ENCODE measurements at places on chromosomes 12 and 14.
A peak's percentile ranks its signal among the peaks of the same experiment; 100 is the strongest.

DNA sequence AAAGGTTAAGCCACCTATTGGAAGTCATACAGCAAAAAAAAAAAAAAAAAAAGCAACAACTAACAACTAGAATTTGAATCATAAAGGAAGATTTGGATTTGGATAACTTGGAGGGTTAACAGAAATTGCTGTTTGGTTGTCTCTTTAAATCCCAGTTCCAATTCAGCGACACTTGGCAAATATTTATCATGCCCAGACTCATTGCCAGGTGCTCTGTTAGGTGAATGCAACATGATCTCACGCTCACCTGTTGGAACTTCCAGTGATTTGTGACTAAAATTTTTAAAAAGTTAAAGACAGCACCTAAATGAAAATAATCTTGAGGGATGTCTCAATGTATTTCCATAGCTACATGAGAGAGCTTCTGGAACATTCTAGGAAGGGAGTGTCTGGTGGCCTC, 103.7 kb downstream of the TBX3 start:
- DNase-seq: no peak

DNA sequence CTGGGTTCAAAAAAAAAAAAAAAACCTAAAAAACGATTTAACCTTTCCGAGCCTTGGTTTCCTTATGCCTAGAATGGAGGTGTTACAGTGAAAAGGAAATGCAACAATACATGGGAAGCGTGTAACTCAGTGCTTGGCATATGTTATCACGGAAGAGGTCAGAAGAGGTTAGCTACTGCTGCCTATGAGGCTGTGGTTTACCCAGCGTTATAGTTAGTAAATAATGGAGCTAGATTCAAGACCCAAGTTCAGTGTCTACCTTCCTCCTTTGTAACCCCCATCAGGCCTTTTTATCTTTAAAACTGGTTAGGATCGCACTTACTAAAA, 839 bp downstream of the IFT43 start:
- DNase-seq: no peak

DNA sequence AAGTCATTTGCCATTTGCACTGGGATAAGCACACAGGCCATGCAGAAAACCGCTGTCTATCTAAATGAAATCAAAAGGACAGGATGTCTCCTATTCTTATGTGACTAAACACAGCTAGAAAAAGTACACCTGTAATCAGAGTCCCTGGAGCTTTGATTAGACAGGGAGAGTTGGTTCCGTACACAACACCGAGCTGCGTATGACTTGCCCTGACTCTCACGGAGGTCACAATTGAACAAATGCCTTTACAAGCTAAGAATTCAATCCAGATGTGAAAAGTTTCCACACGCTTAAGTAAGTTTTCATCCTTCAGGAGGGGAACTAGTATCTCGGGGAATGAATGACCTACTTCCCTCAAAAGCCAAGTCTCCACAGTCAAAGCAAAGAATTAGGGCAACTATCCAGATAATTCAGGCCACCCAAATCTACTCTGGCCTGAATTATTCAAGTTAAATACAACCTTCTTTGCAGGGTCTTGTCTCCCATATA, 67.5 kb downstream of the RTN1 start:
- no peak for DNase-seq

- peak; percentile 63 for DNase-seq
Observed at GRCh38 chr12:6534945-6535696, 804 bp downstream of the GAPDH start.

- no peak for DNase-seq
Observed at GRCh38 chr12:18345021-18345735, 83.9 kb downstream of the PIK3C2G start.

DNA sequence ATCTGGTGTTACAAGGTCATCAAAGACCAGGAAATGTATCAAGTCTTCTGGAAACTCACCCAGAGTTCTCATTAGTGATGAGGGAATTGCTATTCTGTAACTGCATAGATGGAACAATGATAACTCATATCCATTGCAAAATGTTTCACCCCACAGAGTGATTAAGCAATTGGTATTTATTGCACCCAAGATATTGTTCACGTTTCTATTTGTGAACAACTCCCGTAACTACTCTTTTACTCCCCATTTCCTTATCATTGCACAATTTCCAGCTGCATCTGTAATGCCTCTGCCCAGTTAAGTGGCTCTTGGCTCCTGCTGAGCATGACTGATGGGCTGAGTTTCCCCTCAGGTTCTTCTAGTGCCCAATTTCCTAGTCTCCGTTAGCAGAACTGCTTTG, 108.7 kb upstream of the PRICKLE1 start:
- no peak for DNase-seq

DNA sequence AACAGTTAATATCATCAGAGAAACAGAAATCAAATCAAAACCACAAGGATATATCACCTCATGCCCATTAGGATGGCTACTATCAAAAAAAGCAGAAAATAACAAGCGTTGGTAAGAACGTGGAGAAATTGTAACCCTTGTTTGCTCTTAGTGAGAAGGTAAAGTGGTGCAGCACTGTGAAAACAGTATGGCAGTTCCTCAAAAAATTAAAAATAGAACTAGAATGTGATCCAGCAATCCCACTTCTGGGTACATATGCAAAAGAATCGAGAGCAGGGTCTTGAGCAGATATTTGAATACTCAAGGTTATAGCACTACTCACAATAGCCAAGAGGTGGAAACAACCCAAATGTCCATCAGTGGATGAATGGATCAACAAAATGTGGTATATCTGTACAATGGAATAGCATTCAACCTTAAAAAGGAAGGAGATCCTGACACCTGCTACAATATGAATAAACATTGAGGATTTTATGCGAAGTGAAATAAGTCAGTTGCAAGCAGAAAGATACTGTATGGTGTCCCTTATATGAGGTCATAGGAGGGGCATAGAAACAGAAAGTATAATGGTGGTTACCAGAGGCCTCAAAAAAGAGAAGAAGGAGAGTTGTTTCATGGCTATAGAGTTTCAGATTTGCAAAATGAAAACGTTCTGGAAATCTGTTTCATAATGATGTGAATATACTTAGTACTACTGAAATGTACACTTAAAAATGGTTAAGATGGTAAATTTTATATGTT, 131.0 kb upstream of the EEA1 start:
- no peak for DNase-seq

DNA sequence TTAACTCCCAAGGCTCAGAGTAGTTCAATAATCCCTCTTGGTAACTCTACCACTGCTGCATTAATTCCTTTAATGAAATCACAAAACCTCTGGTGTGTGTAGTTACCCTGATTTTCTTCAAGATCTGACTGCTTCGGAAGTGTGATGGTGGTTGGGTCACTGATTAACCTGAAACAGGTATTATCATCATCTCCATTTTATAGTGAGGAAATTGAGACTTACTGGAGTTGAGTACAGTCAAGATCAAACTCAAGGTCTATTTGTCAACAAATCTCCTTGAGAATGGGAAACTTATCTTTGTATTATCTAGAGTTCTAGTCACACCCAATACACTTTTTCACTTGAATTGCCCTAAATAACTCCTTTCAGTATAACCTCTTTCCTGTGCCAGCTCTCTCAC, 233.5 kb downstream of the BTG1 start:
- DNase-seq: no peak

DNA sequence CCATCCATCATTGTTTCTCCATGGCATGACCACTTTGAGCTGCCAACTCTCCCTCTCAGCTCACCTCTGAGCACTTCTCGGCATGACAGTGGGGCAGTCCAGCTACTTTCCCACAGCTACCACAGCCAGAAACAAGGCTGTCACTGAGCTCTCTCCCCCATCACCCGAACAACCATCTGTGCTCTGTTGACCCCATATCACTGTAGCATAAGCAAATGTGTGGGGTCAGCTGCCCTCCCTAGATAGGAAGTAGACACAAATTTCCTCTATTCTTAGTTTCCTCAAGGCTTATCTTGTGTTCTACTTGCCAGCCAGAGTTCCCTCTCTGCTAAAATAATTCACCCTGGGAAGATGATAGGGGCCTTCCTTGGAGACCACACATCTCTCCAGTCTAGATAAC, 82.6 kb upstream of the FUT8 start:
- no peak for DNase-seq

GRCh38 chr12:79658221-79658620, 32.5 kb downstream of the PAWR start:
- DNase-seq: no peak

GRCh38 chr14:62289471-62289870, 527.3 kb downstream of the SNAPC1 start:
- no peak for DNase-seq

DNA sequence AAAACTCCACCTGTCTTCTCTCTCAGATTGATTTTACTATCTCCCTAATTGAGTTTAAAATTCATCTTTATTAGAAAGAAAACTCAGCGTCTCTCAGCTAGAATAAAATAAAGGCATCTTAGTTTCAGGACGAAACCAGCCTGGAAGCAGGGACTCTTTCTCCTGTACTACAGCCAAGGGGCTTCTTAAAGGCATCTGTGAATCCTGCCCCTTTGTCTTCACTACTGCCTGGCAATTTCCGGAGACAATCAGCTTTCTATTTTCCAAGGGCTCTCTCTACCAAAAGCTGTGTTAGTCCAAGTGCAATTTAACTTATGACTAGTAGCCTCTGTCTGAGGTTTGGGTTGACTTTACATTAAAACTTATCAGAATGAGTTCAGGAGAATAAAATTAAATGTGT, 623.3 kb upstream of the FOXG1 start:
- no peak for DNase-seq

- DNase-seq: no peak
Observed at GRCh38 chr12:57614948-57615500, 3.8 kb downstream of the ARHGEF25 start.

- DNase-seq: peak; percentile 80
Observed at GRCh38 chr12:57087691-57088353, 1.1 kb upstream of the NAB2 start.

- DNase-seq: no peak
Observed at GRCh38 chr12:16788506-16789203, 182.7 kb upstream of the LMO3 start.

DNA sequence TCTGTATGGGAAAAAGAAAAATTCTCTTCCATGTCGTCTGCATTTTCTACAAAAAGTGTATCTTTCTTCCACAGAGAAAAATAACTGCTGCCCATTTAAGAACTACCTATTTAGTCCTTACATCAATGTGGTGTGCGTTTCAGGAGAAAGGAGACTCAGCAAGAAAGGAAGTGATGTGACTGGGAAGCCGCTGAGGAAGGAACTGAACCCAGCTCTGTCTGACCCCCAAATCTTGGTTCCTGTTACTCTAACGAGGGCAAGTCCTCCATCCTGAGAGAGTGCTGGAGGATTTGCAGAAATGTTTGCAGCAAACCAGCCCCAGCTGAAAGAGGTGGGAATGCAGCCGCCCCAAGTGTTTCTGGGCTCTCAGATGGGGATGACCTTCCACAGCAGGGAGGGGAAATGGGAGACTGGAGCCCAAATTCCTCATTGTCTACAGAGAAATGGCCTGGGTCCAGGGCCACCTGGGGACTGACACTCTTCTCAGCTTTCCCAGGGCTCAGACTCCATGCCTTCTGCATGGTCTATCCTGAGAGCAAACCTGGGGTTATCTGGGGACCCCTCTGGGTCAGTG, 6.7 kb upstream of the MLEC start:
- DNase-seq: no peak

DNA sequence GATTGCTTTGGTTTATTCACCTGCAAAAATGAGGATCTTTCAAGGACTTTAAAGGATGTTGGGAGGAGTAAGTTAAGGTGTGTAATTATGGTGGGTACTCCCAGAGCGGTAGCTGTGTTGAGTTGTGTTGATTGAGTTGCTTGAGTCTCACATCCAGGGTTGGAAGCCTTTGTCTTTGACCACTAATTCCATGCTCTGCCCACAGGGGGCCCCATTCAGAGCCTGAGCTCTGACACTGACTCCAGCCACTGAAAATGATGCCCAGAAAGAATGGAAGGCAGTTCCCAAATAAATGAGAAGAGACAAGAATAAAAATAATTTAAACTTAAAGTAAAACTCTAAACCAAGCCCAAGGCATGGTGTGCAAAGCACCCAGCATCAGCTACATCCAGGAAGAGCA, 237.4 kb upstream of the PWP1 start:
- DNase-seq: no peak

GRCh38 chr12:94372461-94372860, 87.2 kb downstream of the CEP83 start:
- no peak for DNase-seq

GRCh38 chr12:84463741-84464495, 448.7 kb downstream of the SLC6A15 start:
- DNase-seq: no peak

All from activated CD4-positive, alpha-beta T cell treated with anti-CD3 and anti-CD28 coated beads for 24 hours (primary cell).